ENCODE measurements at places on chromosomes 2 and 18. TPM values are rescaled to one million over a fixed set of nuclear protein-coding genes. Genes with fewer than 3 reads are reported as not detected.
A peak's percentile ranks its signal among the peaks of the same experiment; 100 is the strongest.

- no peaks in the 10 kb centered on the region for H3K27me3 ChIP-seq
- peak overlapping the region; percentile 61 for H3K27ac ChIP-seq
- peaks cover 25% of the 10 kb centered on the region for H3K4me1 ChIP-seq
- no peaks in the 10 kb centered on the region for H3K36me3 ChIP-seq
- H3K4me3 ChIP-seq: no peak overlapping the region
Measured at GRCh38 chr18:1014951-1015624, 110.4 kb downstream of the ADCYAP1 start.

DNA sequence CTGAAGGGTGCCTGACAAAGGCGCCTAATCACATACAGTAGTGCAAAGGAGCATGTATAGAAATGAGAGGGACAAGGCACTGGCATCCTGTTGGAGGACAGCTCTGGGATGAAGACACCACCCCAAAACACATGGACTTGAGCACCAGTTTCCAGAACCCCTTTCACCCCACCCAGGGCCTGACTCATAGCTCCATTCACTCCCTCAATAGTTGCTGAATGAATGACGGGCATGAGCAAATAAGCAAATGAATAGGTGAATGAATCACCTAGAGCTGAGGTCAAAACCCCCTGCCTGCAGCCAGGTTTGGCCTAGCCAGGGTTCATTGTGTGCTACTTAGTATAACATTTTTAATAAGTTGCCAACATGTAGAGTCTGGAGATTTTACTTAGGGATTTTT lies 66.3 kb downstream of the NRP2 start:
- H3K27ac ChIP-seq: no peak overlapping the region
- peaks cover 10% of the 10 kb centered on the region for H3K4me1 ChIP-seq
- no peaks in the 10 kb centered on the region for H3K36me3 ChIP-seq
- no peak overlapping the region for H3K4me3 ChIP-seq

DNA sequence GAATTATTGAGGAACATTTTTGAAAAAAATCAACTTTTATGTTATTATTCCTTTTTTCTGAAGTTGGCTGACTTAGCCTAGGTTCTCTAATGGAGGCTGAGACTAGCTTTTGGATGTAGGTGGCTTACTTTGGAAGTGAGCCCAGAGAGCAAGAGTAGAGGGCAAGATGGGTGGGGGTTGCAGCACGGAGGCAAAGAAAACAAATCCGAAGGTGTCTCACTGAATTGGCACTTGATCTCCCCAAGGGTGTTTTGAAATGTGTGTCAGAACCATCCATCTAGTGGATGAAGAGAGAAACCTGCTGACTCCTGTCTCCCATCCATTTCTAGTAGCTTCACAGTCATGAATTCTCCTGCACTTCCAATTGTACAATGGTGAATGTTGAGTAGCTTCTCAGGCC lies 390.7 kb downstream of the TMEM182 start:
- no peaks in the 10 kb centered on the region for H3K4me1 ChIP-seq
- no peaks in the 10 kb centered on the region for H3K27me3 ChIP-seq
- H3K36me3 ChIP-seq: no peaks in the 10 kb centered on the region
- DNase-seq: no peak
- no peak overlapping the region for H3K27ac ChIP-seq
- no peak overlapping the region for H3K4me3 ChIP-seq

- H3K4me3 ChIP-seq: no peak overlapping the region
- no peaks in the 10 kb centered on the region for H3K36me3 ChIP-seq
- H3K4me1 ChIP-seq: no peaks in the 10 kb centered on the region
- DNase-seq: no peak
- no peaks in the 10 kb centered on the region for H3K27me3 ChIP-seq
Measured at GRCh38 chr2:144894612-144895599, 375.0 kb upstream of the ZEB2 start.

DNA sequence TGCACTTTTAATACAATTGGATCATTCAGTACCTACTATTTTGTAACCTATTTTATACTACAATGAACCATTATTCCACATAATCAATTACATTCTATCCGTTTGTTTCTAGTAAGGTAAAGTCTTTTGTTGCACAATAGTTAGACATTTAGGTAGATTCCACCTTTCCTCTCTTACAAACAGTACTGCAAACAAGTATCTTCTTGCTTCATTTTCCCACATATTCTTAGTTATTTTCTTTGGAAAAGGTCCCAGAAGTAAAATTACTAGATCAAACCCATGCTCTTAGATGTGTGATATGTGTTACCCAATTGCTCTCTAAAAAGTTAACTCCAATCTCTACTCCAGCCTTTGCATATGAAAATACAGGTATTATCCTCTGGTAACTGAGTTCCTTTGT lies 49.6 kb downstream of the SPIRE1 start:
- H3K4me1 ChIP-seq: peaks cover 34% of the 10 kb centered on the region
- DNase-seq: no peak
- no peak overlapping the region for H3K4me3 ChIP-seq
- H3K27ac ChIP-seq: no peak overlapping the region
- no peaks in the 10 kb centered on the region for H3K36me3 ChIP-seq

- H3K27me3 ChIP-seq: no peaks in the 10 kb centered on the region
- no peaks in the 10 kb centered on the region for H3K36me3 ChIP-seq
- no peak overlapping the region for H3K4me3 ChIP-seq
- H3K27ac ChIP-seq: no peak overlapping the region
Measured at GRCh38 chr2:207184768-207185167, 19.0 kb upstream of the KLF7 start.

The NOSTRIN gene
- total RNA-seq: 12.6 TPM

GRCh38 chr2:60260639-60261296 lies 292.7 kb downstream of the BCL11A start:
- H3K27ac ChIP-seq: no peak overlapping the region
- H3K36me3 ChIP-seq: no peaks in the 10 kb centered on the region
- no peaks in the 10 kb centered on the region for H3K27me3 ChIP-seq
- no peaks in the 10 kb centered on the region for H3K4me1 ChIP-seq
- DNase-seq: peak; percentile 68

DNA sequence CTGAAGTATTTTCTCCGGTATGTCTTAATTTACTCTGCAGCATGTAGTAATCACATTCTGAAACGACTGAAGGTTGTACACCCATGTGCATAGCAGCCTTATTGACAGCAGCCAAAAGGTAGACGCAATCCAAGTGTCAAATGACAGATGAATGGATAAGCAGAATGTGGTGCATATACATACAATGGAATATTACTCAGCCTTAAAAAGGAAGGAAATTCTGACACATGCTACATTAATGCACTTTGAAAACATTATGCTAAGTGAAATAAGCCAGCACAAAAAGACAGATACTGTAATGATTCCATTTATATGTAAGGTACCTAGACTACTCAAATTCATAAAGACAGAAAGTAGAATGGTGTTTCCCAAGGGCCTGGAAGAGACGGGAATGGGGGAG lies 88.0 kb upstream of the EFEMP1 start:
- H3K36me3 ChIP-seq: no peaks in the 10 kb centered on the region
- no peak overlapping the region for H3K4me3 ChIP-seq
- no peaks in the 10 kb centered on the region for H3K27me3 ChIP-seq

The MEIS1 gene
- 10.2 TPM for total RNA-seq

DNA sequence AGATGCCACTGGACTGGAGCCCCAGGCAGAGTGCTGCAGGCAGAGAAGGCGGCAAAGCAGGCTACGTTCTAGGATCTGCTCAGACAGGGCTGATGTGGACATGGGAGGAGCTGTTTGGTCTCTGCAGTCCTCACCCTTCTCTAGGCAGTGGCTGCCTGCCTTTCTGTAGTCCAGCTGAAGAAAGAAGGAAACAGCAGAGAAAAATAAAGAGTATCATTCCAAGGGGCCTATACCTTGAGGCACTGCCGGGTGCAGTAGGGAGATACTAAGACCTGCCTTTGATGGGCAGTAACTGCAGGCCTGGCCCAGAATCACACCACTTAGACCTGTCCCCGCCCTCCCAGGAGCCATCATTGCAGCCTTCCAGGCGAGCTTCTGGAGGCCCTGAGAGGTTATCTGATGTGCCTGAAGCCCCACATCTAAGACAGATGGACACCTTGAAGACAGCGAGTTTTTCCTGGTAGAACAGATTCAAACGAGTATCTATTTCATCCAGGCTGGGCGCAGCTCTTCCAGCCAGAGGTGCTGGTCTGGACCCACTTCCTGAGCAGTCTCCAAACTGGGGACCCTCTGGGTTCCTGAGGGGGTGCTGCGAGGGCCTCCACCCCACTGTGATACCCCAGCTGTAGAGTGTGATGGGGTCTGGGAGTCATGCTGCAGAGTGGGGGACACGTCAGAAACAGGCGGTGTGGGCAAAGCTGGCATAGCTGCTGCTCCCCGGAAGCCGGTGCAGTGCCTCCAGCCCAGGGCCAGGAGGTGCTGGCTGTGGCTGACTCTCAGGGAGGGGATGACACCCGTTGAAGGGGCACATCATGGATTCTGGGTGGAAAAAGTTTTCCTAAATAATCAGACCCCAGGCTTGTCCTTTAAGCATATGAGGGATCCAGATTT lies 87.3 kb upstream of the OTOS start:
- H3K27me3 ChIP-seq: no peaks in the 10 kb centered on the region
- H3K4me3 ChIP-seq: no peak overlapping the region
- DNase-seq: no peak
- H3K27ac ChIP-seq: no peak overlapping the region

DNA sequence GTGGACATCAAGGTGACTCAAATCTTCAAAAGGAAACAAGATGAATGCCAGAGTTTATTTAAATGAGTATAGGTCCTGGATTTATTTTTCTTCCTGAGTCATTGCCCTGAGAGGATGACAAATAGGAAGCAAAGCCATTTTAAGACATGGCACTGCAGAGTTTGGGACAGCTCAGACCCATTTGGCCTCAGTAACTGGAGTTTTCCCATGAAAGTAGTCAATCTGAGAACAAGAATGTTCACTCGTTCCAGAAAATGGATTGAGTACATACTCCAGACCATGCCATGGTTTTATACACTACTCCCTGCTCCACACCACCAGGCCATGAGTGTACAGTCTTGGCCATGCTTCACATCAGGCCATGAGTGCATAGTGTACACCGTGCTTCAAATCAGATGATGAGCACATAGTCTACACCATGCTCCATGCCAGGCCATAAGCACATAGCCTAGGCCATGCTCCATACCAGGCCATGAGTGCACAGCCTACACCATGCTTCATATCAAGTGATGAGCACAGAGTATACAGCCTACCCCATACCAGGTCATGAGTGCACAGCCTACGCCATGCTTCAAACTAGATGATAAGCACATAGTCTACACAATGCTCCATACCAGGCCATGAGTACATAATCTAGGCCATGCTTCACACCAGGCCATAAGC lies 202.4 kb downstream of the FBXO15 start:
- H3K27me3 ChIP-seq: no peaks in the 10 kb centered on the region
- no peak overlapping the region for H3K4me3 ChIP-seq
- H3K27ac ChIP-seq: no peak overlapping the region
- no peaks in the 10 kb centered on the region for H3K4me1 ChIP-seq

DNA sequence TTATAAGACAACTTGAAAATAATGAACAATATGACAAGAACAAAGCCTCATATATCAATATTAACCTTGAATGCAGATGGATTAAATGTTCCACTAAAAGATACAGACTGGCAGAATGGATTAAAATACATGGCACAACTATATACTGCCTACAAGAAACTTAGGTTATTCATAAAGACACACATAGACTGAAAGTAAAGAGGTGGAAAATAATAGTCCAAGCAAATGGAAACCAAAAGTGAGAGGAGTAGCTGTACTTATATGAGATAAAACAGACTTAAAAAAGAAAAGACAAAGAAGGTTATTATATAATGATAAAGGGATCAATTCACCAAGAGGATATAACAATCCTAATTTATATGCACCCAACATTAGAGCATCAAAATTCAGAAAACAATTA lies 18.2 kb downstream of the LMAN1 start:
- no peaks in the 10 kb centered on the region for H3K27me3 ChIP-seq
- no peak overlapping the region for H3K4me3 ChIP-seq
- H3K27ac ChIP-seq: no peak overlapping the region

DNA sequence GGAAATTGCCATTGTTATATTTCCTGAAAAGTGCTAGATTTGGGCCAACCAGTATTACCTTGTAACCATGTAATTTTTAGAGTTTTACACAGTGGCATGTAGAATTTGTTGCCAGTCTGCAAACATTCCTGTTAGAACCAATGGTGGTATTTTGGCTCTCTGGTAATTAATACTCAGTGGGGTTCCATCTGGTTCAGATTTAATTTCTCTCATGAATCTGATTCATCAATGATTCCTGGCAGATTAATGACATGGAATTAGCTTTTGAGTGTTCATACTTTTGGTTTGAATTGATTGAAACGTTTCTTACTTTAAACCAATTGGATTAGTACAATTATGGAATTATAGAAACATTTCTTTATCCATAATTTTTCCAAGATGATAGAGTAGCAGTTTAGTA lies 93.2 kb downstream of the MC4R start:
- H3K4me1 ChIP-seq: no peaks in the 10 kb centered on the region
- H3K4me3 ChIP-seq: no peak overlapping the region
- H3K27me3 ChIP-seq: no peaks in the 10 kb centered on the region

- H3K4me1 ChIP-seq: no peaks in the 10 kb centered on the region
- DNase-seq: peak; percentile 30
- no peaks in the 10 kb centered on the region for H3K36me3 ChIP-seq
- no peaks in the 10 kb centered on the region for H3K27me3 ChIP-seq
Measured at GRCh38 chr2:71798266-71799012, 345.1 kb downstream of the DYSF start.

The PLCL1 gene
- total RNA-seq: 9.1 TPM

DNA sequence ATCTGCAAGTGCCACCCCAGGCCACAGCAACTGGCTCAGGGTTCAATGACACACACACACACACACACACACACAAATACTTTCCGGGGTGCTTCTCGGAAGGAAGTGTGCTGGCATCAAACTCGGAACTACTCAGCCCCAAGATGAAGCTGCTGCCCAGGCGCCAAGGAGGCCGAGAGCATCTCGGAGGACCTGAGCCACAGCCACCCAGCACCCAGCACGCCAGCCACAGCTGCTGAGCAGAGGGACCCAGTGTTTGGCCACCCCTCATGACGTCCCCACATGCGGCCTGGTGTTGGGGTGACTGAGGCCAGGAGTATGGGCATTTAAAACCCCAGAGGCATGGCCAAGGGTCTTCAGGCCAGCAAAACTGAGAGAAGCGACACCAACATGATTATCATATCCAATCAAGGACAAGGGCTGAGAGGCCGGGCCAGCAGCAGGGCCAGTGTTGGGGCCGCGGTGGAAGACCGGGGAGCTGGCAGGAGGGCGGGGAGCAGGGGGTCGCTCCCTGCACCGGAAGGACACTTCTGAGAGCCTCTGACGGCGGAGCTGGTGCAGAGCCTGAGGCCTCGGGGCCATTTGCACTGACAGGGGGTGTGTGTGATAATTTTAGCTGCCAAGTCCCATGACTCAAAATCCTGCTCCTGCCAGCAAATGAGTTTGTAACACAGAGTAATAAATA lies 61.8 kb downstream of the BIN1 start:
- no peak overlapping the region for H3K27ac ChIP-seq
- H3K4me3 ChIP-seq: no peak overlapping the region
- H3K4me1 ChIP-seq: no peaks in the 10 kb centered on the region
- H3K27me3 ChIP-seq: no peaks in the 10 kb centered on the region
- no peaks in the 10 kb centered on the region for H3K36me3 ChIP-seq

- no peaks in the 10 kb centered on the region for H3K36me3 ChIP-seq
- no peaks in the 10 kb centered on the region for H3K4me1 ChIP-seq
- H3K27me3 ChIP-seq: no peaks in the 10 kb centered on the region
- no peak overlapping the region for H3K27ac ChIP-seq
- peak; percentile 55 for DNase-seq
- no peak overlapping the region for H3K4me3 ChIP-seq
Measured at GRCh38 chr2:47767880-47768609, 14.9 kb upstream of the MSH6 start.

The NEU2 gene
- not detected for total RNA-seq

The RHOB gene
- 381 TPM for total RNA-seq
